Activated T-cell treated with anti-CD3 and anti-CD28 coated beads for 24 hours (primary cell): ENCODE measurements at places on chromosomes 5 and 9.

DNA sequence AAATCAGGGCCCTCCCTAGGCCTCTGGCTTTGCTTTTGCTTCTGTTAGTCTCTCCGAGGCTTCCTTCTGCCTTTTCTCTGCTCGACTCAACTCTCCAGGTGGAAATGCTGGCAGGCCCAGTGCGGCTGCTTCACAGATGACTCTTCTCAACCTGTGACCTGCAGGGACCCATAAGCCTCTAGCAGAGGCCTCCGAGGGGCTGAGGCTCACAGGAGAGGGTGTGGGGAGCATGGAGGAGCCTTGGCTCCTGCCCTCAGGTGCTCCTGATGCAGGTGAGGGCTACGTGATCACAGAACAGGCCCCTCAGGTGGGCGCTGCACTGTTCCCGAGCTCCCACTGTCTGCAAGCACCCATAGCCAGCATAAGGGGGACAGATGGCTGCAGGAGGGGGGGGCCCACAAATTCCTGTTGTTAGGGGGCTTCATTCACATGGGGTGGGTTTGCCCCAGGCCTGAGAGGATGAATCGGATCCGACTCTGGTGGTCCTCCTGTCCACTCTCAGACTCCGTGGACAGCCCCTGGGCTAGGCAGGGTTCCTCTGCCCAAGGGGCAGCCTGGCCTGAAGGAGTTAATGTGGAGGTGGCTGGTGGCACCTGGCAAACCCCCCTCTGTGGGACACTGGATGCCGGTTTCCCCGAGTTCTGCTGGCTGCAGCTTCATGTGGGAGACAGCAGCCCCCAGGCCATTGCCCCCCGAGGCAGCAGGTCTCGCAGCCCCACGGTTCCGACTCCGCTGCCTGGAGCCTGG is 10.9 kb upstream of the FCN2 start:
- no peak for DNase-seq

DNA sequence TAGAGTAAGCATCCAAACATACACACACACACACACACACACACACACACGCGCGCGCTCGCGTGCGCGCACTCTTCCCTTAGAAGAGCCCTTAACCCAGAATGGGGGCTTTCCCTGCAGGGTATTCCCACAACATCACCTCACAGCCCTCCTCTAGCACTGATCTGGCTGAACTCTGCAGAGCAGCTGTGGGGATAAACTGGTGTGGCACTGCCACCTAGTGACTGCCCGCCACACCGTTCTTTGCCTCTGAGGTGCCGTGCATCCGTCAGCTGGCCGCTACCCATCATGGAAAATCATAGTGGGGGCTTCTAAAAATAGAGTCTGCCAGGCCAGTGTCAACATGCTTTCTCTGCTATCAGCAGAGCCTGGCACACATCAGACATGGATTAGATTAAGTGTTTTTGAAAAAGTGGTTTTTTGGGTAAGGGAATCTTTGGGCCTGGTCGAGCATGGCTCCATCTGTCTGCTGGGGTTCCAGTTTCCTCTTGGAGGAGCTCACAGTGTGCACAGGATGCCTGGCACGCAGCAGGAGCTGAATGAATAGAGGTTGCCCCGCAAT is 88.1 kb downstream of the KCNN2 start:
- DNase-seq = peak; percentile 18

GRCh38 chr9:34650816-34651215 is 1.2 kb upstream of the IL11RA start:
- DNase-seq = no peak

DNA sequence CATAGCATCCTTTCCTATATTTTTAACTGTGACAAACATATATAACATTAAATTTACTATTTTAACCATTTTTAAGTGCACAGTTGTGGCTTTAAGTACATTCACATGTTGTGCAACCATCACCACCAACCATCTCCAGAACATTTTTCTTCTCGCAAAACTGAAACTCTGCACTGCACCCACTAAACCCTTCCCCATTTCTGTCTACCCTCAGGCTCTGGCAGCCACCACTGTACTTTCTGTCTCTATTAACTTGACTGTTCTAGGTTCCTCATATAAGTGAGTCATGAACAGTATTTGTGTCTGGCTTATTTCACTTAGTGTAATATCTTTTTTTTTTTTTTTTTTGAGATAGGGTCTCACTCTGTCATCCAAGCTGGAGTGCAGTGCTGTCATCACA is 25.5 kb downstream of the KCNMB1 start:
- no peak for DNase-seq

DNA sequence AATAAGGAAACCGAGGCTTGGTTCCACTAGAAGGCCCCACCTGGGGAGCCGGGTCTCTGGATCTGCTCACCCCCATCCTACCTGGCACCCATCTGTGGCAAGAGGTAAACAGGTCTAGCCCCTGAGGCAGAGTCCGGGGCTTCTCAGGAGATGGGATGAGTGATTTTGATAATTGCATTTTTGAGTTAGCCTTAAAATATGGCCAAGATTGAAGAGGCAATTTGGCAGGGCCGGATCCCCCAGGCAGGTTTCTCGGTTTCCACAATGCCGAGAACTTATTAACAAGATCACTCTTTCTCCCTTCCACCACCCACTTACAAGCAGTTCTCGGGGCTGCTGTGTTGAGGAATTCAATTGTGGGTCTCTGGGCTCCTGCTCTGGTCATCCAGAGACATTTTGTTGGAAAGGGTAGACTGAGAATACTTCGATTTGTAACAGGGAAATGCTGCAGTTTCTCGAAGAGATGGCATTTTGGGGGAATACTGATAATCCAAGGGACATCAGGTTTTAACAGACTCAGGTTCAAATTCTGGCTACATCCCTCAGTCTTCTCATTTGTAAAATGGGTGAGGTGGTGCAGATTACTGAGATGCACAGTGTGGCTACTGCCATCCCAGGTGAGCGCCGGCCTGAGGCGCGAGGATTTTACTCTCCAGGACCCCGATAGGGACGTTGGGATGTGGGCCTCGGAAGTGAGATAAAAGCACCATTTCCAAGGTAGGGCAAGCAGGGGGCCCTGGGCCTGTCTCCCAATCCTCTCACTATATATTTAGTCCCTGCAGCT is 194.2 kb downstream of the CDK5RAP2 start:
- DNase-seq = no peak

- DNase-seq = no peak
Measured at GRCh38 chr5:139952574-139952973, 90.5 kb downstream of the NRG2 start.

DNA sequence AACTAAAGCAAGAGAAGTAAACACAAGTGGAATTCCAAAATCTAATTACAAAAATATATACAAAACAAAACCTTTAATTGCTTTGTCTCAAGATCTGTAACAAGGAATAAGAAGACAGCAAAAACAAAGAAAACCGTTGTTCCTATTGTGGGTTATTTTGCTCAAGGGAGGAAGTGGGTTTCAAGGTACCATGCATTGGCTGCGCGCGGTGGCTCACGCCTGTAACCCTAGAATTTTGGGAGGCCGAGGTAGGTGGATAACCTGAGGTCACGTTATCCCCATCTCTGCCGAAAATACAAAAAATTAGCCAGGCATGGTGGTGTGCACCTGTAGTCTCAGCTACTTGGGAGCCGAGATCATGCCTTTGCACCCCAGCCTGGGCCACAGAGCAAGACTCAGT is 12.1 kb upstream of the IQGAP2 start:
- no peak for DNase-seq

- DNase-seq = no peak
Measured at GRCh38 chr5:103546858-103547257, 15.7 kb downstream of the NUDT12 start.

- peak; percentile 55 for DNase-seq
Measured at GRCh38 chr9:131503626-131504465, 1.1 kb downstream of the POMT1 start.

DNA sequence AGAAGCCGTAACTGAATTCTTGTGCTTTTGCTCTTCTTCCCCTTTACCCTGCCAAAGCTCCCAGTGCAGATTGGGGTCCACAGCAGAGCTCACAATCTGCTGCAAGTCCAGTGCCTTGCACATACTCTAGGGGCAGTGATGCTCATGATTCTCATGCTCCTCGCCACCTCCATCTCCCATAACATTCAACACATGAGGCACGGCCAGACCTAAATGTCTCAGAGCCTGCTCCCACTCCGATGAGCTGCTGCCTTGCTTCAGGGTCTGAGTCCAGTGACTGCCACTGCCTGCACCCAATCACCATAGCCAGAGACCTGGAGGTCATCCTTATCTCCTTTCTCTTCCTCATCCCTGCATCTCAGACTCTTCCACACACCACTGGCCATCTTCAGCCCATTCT is 10.5 kb downstream of the CSF1R start:
- DNase-seq = no peak

- no peak for DNase-seq
Measured at GRCh38 chr9:84366683-84367082, 26.1 kb upstream of the SLC28A3 start.

DNA sequence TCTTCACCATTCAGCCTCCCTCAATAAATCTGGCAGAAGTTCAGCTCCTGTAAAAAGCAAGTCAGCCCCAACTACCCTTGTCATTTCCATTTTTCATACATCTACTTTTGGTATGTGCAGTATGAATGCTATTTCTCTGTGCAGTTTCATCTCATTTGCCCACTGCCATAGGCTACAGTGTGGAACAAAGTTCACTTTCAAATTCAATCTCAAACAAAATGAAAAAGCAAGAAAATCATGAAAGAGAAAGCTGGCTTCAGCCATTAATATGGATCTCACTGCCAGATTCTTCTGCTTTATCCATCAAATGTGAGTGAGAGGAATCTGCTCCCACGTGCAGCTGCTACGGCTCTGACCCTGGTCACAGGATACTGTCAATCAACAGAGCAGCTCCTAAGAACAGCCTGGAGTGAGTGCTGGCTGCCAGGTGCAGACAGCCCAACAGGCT is 494.2 kb downstream of the ZNF608 start:
- DNase-seq = no peak

DNA sequence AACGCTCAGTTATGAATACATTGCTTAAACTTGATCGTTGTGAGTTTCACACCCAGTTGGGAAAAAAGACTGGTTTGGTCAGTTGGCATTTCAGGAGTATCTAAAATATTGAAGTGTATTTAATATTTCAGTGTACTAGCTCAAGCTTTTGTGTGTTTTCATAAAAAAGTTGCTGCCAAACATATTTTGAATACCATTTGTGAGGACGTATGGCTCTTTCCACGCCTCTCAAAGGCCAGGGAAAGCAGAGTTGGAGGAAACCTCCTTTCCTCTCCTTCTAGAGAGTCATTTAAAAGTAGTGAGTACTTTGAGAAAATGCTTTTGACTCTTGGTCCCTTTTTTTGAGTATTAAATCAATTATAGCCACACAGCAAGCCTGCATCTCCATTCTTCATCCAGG is 43.2 kb upstream of the ANKRD33B start:
- no peak for DNase-seq

- DNase-seq = no peak
Measured at GRCh38 chr5:177982072-177982727, 13.8 kb downstream of the PROP1 start.

- DNase-seq = no peak
Measured at GRCh38 chr5:115600766-115601165, 1.5 kb downstream of the TICAM2 start.

DNA sequence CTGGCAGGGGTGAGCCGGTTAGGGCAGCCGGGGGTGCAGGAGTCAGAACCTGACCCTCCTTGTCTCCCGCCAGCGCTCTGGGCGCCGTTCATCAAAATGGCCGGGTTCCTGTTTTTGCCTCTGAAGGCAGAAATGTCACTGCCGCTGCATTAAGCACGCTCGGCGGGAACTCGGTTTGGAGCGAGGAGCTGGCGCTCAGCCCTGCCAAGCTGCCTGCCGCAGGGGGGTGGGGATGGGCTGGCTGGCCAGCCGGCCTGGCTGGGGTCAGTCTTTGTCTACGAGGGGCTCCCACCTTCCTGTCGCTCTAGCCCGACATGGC is 63.7 kb downstream of the CXXC5 start:
- no peak for DNase-seq

GRCh38 chr5:2282893-2283292 is 400.2 kb upstream of the IRX4 start:
- no peak for DNase-seq

- no peak for DNase-seq
Measured at GRCh38 chr9:37156781-37157356, 36.5 kb downstream of the ZCCHC7 start.

GRCh38 chr9:2663461-2664173 is 42.0 kb downstream of the VLDLR start:
- no peak for DNase-seq

GRCh38 chr5:72624641-72625236 is 117.5 kb upstream of the ZNF366 start:
- no peak for DNase-seq

DNA sequence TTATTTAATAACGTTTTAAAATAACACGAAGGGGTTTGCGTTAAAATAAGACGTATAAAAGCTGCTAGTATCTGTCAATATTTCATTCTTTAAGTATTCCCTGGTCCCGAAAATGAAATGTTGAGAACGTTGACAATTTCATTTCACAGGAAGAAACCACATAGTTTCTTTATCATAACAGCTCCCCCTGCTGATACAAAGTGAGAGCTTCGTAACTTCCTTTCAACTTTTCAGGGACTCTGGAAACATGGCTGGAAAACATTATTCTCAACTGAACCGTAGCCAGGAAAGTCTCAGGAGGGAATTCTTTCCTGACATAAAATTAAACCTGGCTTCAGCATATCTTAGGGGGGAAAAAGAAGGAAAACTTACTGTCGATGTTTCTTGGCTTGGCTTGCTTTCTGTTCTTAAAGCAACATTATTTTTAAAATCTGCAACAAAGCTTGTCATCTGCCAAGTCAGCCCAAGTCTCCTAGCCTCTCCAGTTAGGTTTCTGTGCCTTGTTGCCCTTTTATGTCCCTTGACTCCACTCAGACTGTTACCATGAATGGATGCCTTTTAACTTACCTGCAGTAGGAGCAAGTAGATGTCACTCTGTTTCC is 122.9 kb upstream of the DAB2 start:
- no peak for DNase-seq

- no peak for DNase-seq
Measured at GRCh38 chr5:111252799-111253545, 28.8 kb downstream of the CAMK4 start.

GRCh38 chr9:115220319-115221005 is 102.5 kb upstream of the TNC start:
- DNase-seq = no peak

- DNase-seq = no peak
Measured at GRCh38 chr9:121538221-121538620, 38.6 kb upstream of the GGTA1 start.

- no peak for DNase-seq
Measured at GRCh38 chr5:164139423-164139822, 634.0 kb downstream of the MAT2B start.
